ENCODE measurements at places on chromosomes 7 and 10. TPM values are rescaled to one million over a fixed set of nuclear protein-coding genes. Genes with fewer than 3 reads are reported as not detected.

- H3K27ac ChIP-seq: no peak overlapping the region
- no peak overlapping the region for H3K4me3 ChIP-seq
- H3K27me3 ChIP-seq: peaks cover 6% of the 10 kb centered on the region
- H3K4me1 ChIP-seq: no peaks in the 10 kb centered on the region
- H3K36me3 ChIP-seq: no peaks in the 10 kb centered on the region
- no peak for DNase-seq
Observed at GRCh38 chr7:37987732-37988131, 67.3 kb downstream of the EPDR1 start.

GRCh38 chr7:79653136-79653631, 199.7 kb upstream of the MAGI2 start:
- H3K36me3 ChIP-seq: no peaks in the 10 kb centered on the region
- H3K27me3 ChIP-seq: no peaks in the 10 kb centered on the region
- no peak overlapping the region for H3K4me3 ChIP-seq
- no peak for DNase-seq
- no peaks in the 10 kb centered on the region for H3K4me1 ChIP-seq
- H3K27ac ChIP-seq: no peak overlapping the region

DNA sequence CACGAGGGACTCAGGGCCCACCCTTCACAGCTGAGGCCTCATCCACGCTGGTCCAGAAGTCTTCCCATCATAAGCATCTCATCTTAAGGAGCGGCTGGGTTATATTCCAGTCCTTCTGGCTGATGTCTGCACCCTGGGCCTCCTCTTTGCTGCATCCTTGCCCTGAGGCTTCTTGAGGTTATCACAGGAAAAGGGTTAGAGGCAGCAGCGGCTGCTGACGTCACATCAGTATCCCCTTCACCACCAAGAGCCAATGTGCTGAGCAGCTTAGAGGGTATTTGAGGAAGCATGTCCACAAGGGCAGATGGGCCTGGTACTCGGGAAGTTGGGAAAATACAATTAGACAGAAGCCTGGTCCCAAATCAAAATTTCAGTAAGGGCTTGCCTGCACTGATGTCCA, 125.1 kb downstream of the PLXNA4 start:
- DNase-seq: no peak
- peaks cover 5% of the 10 kb centered on the region for H3K27me3 ChIP-seq
- H3K4me3 ChIP-seq: no peak overlapping the region
- H3K27ac ChIP-seq: no peak overlapping the region
- peaks cover 64% of the 10 kb centered on the region for H3K4me1 ChIP-seq

- no peaks in the 10 kb centered on the region for H3K27me3 ChIP-seq
- H3K27ac ChIP-seq: no peak overlapping the region
- no peak for DNase-seq
- peaks cover 3% of the 10 kb centered on the region for H3K4me1 ChIP-seq
- no peaks in the 10 kb centered on the region for H3K36me3 ChIP-seq
Observed at GRCh38 chr10:113095419-113096127, 145.5 kb downstream of the TCF7L2 start.

DNA sequence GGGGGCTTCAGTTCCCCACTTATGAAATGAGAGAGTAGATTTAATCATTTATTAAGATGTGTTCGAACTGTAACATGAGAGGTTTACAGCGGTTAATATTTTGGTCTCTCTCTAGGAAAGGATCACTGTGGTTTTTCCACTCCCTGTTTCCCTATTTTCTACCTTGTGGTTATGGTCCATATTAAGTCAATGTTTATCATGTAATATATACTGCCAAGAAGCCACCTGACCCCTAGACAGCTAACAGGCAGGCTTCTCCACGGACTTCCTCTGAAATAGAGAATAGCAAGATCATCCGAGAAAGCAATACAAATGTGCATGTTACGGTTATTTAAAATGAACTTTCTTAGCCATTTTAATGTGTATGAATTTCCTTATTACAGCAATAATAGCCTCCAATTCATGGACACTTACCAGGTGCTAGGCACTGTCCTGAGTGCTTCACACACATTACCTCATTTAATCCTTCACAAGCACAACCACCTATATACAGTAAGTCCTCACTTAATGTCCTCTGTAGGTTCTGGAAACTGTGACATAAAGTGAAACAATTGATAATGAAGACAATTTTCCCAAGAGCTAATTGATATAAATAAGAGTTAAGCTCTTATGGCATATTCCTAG, 835 bp upstream of the COL28A1 start:
- DNase-seq: no peak
- H3K27ac ChIP-seq: no peak overlapping the region
- H3K4me1 ChIP-seq: no peaks in the 10 kb centered on the region
- H3K27me3 ChIP-seq: no peaks in the 10 kb centered on the region

GRCh38 chr7:95687759-95688343, 84.5 kb upstream of the DYNC1I1 start:
- no peaks in the 10 kb centered on the region for H3K36me3 ChIP-seq
- H3K4me1 ChIP-seq: no peaks in the 10 kb centered on the region
- H3K27me3 ChIP-seq: no peaks in the 10 kb centered on the region

- no peaks in the 10 kb centered on the region for H3K4me1 ChIP-seq
- no peak for DNase-seq
- H3K27ac ChIP-seq: no peak overlapping the region
- H3K27me3 ChIP-seq: no peaks in the 10 kb centered on the region
- H3K4me3 ChIP-seq: no peak overlapping the region
Observed at GRCh38 chr7:96397936-96398598, 76.2 kb upstream of the SLC25A13 start.

DNA sequence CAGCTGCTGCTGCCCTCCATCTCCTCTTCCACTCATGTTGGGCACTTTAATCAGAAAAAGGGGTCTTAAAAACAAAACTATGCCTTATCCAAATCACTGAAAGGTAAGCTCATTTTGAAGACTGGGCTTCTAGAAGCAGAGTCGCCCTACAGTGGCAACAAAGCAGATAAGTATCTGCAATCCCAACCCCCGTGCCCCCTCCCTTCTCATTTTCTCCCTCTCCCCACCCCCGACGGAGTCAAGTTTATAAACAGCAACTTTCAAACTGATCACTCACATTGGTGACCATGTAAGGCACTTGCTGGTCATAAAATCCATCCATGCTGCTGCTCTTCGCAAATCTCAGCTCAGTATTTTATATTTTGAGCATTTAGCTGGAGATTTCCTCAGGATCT, 738 bp downstream of the ETV1 start:
- no peaks in the 10 kb centered on the region for H3K27me3 ChIP-seq
- H3K27ac ChIP-seq: no peak overlapping the region
- no peak overlapping the region for H3K4me3 ChIP-seq
- H3K4me1 ChIP-seq: no peaks in the 10 kb centered on the region

DNA sequence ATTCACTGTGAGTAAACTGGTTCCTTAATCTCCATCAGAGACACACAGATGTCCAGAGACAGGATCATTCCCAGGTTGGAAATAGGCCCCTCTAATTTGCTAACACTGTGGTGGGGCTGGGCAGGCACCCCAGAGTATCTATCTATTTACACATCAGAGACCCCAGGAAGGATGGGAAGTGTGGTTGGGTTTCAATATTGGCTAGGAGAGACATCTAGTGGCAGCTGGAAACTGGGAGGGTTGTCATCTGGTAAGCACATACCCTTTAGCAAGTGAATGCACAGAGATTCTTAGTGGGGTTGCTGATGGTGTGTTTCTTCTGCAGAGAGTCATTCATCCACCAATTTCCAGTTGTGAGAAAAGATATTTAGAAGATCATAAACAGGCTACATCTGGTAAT, 36.0 kb upstream of the NRG3 start:
- no peaks in the 10 kb centered on the region for H3K27me3 ChIP-seq
- no peak for DNase-seq
- H3K36me3 ChIP-seq: no peaks in the 10 kb centered on the region

GRCh38 chr7:66007232-66007631, 25.2 kb upstream of the GUSB start:
- H3K27ac ChIP-seq: no peak overlapping the region
- no peaks in the 10 kb centered on the region for H3K36me3 ChIP-seq
- no peaks in the 10 kb centered on the region for H3K27me3 ChIP-seq
- DNase-seq: no peak
- H3K4me1 ChIP-seq: no peaks in the 10 kb centered on the region

DNA sequence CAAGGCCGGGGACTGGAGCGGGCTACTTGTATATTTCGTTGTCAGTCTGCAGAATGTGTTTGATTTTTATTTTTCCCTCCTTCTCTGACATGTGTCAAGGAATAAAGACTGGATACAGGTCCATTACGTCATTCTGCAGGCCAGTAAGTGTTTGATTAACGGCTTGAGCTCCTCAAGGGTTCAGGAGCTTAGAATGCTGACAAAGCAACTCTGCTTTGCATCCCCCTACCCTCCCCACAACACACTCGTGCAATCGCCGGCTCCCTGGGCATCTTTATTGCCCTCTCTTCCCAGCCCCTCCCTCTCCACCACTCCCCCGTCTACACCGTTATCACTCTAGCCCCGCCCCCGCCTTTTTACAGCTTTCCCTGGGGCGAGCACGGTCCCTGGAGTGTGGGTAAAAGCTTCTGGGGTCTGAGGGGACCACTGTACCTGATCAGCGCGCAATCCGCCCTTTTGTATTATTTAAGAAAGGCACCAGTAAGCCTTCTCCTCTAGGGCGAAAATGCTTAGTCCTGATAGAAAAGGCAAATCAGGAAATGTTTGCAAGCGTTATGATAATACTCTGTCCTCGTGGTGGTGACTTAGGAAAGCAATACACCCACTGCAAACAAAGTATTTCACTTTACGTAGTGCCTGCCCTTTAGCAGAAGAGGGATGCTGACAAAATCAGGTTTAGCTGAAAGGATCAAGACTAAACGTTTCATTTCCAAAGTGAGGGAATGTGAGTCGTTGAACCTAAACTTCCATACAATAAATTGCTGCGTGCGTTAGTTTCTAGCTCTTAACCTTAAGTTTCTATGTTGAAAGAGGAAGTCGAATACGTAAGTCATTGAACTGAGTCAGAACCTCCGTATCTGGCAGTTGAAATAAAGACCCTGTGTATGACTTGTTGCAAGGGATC, 1.4 kb upstream of the CREB5 start:
- no peak for DNase-seq
- H3K36me3 ChIP-seq: no peaks in the 10 kb centered on the region
- H3K27me3 ChIP-seq: peaks cover 17% of the 10 kb centered on the region
- peak overlapping the region; percentile 12 for H3K4me3 ChIP-seq

GRCh38 chr7:112149734-112150133, 56.5 kb downstream of the DOCK4 start:
- H3K4me1 ChIP-seq: no peaks in the 10 kb centered on the region
- H3K4me3 ChIP-seq: no peak overlapping the region
- no peaks in the 10 kb centered on the region for H3K27me3 ChIP-seq
- no peak for DNase-seq
- H3K36me3 ChIP-seq: no peaks in the 10 kb centered on the region
- H3K27ac ChIP-seq: no peak overlapping the region

- no peaks in the 10 kb centered on the region for H3K27me3 ChIP-seq
- no peak overlapping the region for H3K4me3 ChIP-seq
- DNase-seq: no peak
- H3K36me3 ChIP-seq: no peaks in the 10 kb centered on the region
- H3K4me1 ChIP-seq: no peaks in the 10 kb centered on the region
Observed at GRCh38 chr7:264541-265191, 25.3 kb upstream of the FOXL3 start.

- no peak for DNase-seq
- no peak overlapping the region for H3K4me3 ChIP-seq
- H3K27me3 ChIP-seq: no peaks in the 10 kb centered on the region
- peaks cover 6% of the 10 kb centered on the region for H3K4me1 ChIP-seq
Observed at GRCh38 chr7:158973941-158974785, 117.8 kb downstream of the DYNC2I1 start.

GRCh38 chr10:114632869-114633715, 25.0 kb downstream of the ABLIM1 start:
- H3K27ac ChIP-seq: no peak overlapping the region
- peaks cover 26% of the 10 kb centered on the region for H3K27me3 ChIP-seq
- no peaks in the 10 kb centered on the region for H3K36me3 ChIP-seq
- H3K4me1 ChIP-seq: peaks cover 14% of the 10 kb centered on the region
- H3K4me3 ChIP-seq: no peak overlapping the region

- no peaks in the 10 kb centered on the region for H3K27me3 ChIP-seq
- DNase-seq: no peak
- H3K27ac ChIP-seq: no peak overlapping the region
- H3K36me3 ChIP-seq: no peaks in the 10 kb centered on the region
- no peaks in the 10 kb centered on the region for H3K4me1 ChIP-seq
- H3K4me3 ChIP-seq: no peak overlapping the region
Observed at GRCh38 chr10:49791100-49791499, 29.0 kb upstream of the OGDHL start.

DNA sequence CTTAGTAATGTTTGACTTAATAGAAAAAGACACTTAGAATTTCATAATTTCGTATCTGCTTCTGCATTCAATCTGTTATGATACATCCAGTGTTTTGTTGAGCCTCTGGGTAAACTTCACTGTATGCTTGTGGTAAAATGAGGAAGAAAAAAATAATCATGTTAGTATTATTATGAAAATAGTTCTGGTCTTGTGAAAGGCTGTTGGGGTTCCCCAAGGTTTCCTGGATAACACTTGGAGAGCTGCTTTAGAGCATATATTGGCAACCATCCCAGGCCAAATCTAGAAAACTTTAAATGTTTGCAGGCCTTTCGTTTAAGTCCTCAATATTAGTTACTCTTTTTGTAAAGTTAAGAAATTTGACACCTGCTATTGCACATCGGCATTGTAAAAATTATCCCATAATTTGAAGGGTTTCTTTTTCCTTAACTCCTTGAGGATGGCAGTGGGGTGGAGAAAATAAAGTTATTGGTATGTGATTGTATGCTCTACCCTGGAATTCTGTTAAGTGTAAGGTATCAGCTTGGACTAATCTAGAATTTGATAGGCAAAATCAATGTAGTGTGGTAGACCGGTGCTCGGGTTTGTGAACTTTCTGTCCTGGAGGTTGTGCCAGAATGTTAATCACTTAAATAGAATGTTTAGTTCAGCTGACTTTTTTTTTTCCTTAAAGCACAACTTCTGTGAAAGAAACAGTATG, 54.5 kb downstream of the WAC start:
- no peak for DNase-seq
- no peaks in the 10 kb centered on the region for H3K27me3 ChIP-seq
- peaks cover 68% of the 10 kb centered on the region for H3K36me3 ChIP-seq
- H3K4me1 ChIP-seq: peaks cover 8% of the 10 kb centered on the region

DNA sequence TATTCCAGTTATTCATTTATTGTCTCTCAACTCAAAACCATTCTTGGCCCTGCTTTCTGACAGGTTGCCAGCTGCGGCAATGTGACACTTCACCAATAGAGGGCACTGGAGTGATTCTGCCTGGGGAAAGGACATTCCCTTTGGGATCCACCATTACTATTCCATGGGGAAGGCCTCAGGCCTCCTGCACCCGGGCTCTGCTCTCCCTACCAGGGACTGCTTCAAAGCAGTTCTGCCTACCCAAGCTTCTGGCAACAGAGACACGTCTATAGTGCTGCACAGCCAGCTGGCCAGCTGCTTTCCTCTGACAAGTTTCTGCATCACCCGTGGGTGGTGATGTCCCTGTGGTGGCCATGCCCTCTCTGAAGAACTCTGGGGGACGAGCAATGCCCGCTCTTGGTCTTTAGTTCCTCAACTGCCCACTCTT, 163.8 kb downstream of the ELMO1 start:
- H3K4me1 ChIP-seq: peaks cover 15% of the 10 kb centered on the region
- H3K36me3 ChIP-seq: peaks cover 2% of the 10 kb centered on the region
- no peak overlapping the region for H3K27ac ChIP-seq
- peak; percentile 46 for DNase-seq
- no peaks in the 10 kb centered on the region for H3K27me3 ChIP-seq

- no peak overlapping the region for H3K4me3 ChIP-seq
- DNase-seq: no peak
- H3K27ac ChIP-seq: peak overlapping the region; percentile 52
- H3K4me1 ChIP-seq: peaks cover 3% of the 10 kb centered on the region
- H3K27me3 ChIP-seq: no peaks in the 10 kb centered on the region
- no peaks in the 10 kb centered on the region for H3K36me3 ChIP-seq
Observed at GRCh38 chr10:61987951-61988379, 86.5 kb downstream of the ARID5B start.

Gene CC2D2B
- total RNA-seq: 0.25 TPM

Gene SLC13A4
- not detected for total RNA-seq

Gene ANKRD61
- not detected for total RNA-seq

Gene DNAJB6
- total RNA-seq: 195 TPM

Gene RET
- total RNA-seq: not detected
